Mammary epithelial cell (primary cell): ENCODE measurements at places on chromosomes 5 and 9. TPM values are rescaled to one million over a fixed set of nuclear protein-coding genes. Genes with fewer than 3 reads are reported as not detected.
A peak's percentile ranks its signal among the peaks of the same experiment; 100 is the strongest.

The COL27A1 gene
- 8.7 TPM for total RNA-seq

The SPATA31D4 gene
- not detected for total RNA-seq

GRCh38 chr9:71816916-71817451 lies 48.7 kb upstream of the CEMIP2 start:
- DNase-seq = no peak

DNA sequence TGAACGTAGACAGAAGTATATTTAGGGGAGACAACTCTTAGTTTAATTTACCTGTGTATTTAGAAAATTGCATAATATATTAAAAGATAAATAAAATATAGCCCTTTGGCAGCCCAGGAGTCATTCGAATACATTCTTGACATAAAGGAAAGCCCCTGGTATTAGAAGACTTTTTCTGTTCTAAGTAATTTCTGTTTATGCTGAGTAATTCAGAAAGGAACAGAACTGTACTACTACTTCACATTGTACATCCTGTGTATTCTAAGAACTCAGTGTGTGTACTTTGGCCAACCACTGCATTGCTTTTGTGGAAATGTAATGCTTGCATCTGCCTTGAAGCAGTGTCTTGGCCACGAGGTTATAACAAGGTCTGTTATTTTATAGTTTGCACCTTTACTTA lies 136.4 kb downstream of the KDM4C start:
- no peak for DNase-seq

- DNase-seq = no peak
These were observed 635 bp downstream of the NAA35 start for GRCh38 chr9:85941622-85941940.

- DNase-seq = no peak
These were observed 1186.6 kb upstream of the SEMA6A start for GRCh38 chr5:117761186-117761585.

DNA sequence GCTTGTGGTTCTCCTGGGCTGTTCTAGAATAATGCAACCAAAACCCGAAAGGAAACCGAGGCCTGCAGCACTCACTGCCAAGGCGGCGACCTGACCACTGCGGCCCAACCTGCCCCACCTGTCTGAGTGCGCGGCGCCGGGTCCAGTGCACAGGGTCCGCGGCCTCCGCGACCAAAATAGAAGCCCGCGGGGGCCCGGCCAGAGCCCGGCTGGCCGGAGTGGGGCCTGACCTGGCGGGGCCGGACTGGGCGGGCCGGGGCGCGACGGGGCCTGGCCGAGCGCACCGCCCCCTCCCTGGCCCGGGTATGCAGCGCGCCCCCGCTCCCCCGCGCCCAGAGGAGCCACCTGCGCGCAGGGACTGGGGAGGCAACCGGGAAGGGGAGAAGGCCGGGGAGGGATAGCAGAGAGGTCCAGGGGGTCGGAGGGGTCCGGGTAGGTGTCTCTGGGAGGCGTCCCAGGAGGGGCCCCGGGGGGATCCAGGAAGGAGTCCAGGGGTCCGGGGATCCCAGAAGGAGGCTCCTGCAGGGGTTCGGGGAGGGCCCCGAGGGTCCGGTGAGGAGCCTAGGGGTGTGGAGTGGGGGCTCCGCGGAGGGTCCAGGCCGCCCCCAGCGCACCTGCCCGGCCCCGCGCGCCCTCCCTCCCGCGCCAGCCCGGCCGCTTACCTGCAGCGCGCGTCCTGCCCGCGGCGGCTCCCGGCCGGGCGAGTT lies 503 bp downstream of the SEMA4D start:
- no peak for DNase-seq

The CAST gene
- total RNA-seq = 459 TPM

DNA sequence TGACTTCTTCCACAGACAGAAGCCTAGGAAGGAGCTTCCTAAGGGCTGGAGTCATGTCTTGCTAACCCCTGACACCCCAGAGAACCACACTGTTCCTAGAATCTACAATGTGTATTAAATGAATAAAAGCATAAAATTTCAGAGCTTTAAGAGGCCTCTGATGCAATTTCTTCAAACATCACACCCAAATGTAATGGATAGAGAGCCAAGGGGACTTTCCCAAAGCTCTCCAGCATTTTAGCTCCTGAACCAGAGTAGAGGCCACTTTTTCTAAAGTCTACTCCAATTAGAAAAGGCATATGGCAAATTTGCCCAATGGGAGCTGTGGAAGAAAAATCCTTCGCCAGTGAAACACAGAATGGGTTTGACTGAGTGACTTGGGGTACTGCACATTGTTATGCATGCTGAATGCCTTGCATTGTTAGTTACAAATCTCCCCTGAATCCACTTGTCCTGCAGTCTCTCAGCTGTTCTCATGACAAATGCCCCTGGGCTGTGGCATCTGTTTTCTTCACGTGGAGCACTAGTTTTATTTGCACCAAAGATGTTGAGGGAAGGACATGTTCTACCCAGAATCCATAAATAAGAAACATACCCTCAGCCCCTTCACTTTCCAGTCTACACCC lies 334.0 kb downstream of the ASTN2 start:
- no peak for DNase-seq

DNA sequence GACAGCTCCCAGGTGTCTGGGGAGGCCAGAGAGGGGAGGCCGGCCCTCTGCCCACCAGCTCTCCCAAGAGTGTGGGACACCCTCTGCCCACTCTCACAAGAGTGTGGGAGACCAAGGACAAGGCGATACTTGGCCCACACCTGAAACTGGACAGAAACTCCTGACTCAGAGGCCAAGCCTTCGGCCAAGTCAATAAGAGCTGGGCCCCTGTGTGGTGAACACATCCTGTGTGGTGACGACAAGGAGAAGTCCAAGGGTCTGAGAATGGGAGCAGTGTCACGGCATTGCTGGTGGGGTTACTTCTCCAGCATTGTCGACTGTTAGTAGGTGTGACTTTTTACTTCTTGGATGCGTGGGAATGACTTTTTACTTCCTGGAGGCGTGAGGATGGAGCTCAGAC lies 14.6 kb upstream of the F2RL1 start:
- no peak for DNase-seq

- DNase-seq = no peak
These were observed 150.3 kb downstream of the XRCC4 start for GRCh38 chr5:83227611-83228010.

DNA sequence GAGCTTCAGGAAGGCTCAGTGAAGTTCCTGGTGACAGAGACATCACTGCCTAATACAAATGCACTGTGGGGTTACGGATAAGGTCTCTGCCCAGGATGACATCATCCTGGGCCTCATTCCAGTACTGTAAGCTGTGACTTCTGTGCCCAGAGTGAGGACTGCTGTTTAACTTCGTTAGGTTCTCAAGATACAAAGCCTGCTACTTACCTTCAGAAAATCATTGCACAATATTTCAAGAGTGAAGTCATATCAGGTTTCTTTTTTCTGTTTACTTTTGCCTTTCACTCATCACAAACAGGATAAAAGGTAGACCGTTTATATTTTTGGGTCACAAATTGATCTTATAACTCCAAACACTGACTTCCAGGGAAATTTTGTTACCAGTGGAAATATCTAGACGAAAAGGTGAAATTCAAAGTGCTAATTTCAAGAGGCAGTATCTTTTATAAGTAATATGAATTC lies 241.2 kb downstream of the PIK3R1 start:
- peak; percentile 75 for DNase-seq

The HAVCR2 gene
- not detected in 2 replicates for total RNA-seq

GRCh38 chr5:96873449-96873848 lies 2.9 kb upstream of the ERAP2 start:
- DNase-seq = no peak

- DNase-seq = no peak
These were observed 45.3 kb downstream of the FNIP1 start for GRCh38 chr5:131751506-131751905.

The SLC25A2 gene
- total RNA-seq = 0.17 TPM

GRCh38 chr5:61775901-61776300 lies 443.8 kb downstream of the ZSWIM6 start:
- DNase-seq = no peak

The GABBR2 gene
- total RNA-seq = not detected

The SAXO1 gene
- not detected in 2 replicates for total RNA-seq

GRCh38 chr5:148831590-148832565 lies 5.5 kb downstream of the ADRB2 start:
- no peak for DNase-seq

The DMRTA1 gene
- total RNA-seq = 0.50 TPM

The IFNE gene
- 16.7 and 18.2 TPM in 2 replicates for total RNA-seq
